ENCODE measurements at places on chromosomes 4 and X.

- DNase-seq = no peak
These were observed 261.5 kb downstream of the SLC7A11 start for GRCh38 chr4:137980641-137981040.

DNA sequence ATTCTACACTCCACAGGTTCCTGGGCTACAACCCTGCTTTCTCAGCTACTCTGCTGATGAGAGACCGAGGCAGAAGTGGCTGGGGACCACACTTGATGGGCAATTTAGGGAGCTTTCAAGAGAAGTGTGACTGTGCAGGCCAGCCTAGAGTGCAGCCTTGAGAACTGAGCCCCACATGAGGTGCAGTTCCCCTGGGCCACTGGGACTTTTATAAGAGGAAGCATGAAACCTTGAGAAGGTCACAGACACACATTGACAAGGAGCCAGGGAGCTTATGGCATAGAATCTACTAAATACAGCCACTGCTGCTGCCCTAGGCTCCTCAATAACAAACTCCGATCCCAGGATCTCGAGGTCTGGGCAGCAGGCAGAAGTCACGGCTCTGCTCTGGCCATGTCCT, 13.1 kb downstream of the C4orf50 start:
- no peak for DNase-seq

DNA sequence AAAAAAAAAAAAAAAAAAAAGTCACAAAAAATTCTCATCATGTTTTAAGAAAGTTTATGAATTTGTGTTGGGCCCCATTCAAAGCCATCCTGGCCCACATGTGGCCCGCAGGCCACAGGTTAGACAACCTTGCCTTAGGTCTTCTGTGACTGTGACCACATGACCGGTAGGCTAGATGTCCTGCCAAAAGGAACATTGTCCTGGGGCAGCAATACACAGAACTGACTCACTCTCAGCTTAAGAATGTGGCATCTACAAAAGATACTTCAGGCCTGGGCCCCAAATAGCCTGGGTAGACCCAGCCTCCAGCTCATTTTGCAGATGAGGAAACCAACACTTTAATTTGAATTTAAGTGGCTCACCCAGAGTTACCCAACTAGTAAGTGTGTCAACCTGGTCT, 10.0 kb downstream of the AWAT2 start:
- DNase-seq = no peak

DNA sequence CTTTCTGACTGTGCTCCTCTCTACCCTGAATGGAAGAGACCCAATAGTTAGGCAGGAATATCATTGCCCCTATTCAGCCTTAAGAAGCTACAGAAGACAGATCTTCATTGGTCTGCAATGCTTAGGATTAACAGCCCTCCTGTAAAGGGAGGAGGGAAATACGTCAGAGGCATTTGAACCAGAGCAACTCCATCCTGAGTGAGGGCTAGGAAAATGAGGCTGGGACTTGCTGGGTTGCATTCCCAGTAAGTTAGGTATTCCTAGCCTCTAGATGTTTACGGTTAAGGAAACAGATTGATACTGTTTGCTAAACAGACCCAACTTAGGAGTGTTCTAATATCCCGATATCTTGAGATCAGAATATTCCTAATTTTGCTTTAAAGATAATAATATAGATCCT, 63.5 kb downstream of the PCDH18 start:
- no peak for DNase-seq

DNA sequence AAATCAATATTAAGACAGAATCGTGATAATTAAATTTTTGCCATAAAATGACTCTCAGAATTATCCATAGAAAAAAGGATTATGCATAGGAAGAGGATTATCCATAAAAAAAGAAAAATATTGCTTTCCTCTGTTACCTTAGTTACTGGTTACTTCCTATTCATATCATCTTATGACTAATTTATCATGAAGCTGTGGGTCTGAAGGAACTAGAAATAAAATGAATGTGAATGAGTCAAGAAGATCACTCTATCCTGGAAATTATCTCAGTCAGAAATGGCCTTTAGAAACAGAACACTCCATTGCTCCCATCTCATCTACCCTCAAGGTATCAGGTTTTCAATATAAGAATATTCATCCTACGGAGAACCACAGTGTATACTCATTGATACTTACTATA, 19.4 kb downstream of the RPS6KA6 start:
- DNase-seq = peak; percentile 25

DNA sequence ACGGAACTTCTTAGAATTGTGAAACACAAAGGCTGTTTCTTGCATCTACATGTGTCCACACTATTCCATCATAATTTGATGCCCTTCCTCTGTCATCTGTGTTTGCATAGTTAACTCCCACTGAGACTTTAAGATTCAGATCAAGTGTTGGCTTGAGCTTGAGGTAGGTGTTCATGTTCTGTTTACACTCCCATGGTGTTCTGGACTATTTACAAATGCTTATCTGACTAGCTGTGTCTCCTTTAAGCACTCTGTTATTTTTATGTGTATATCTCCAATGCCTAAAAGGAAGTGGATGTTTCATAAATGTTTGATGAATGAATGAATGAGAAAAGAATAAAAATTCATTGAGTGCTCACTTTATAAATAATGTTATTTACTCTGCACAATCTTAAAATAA, 622.7 kb downstream of the RAB28 start:
- no peak for DNase-seq

GRCh38 chr4:90012918-90013317, 114.3 kb upstream of the CCSER1 start:
- DNase-seq = no peak

DNA sequence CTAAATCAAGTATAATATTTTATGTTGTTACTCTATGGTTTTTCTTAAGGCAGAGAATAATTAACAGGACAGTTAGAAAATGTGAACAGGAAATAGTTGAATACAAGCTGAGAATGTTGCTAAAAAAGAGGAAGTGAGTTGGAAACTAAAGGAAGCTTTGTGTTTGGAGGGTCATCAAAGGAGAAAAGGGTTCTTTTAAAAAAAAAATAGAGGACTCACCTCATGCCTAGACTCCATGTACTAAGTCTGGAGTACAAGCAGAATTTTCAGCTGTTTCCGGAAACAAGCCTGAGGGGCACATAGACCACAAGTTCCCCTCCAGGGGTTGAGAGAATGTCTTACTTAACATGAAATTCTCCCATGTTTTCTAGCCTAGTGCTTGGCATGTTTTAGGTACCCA, 20.1 kb upstream of the MAP7D3 start:
- DNase-seq = no peak

GRCh38 chrX:99142745-99143144, 1267.3 kb downstream of the PCDH19 start:
- DNase-seq = no peak

GRCh38 chr4:177339477-177340374, 30.1 kb downstream of the NEIL3 start:
- DNase-seq = peak; percentile 17

- DNase-seq = no peak
These were observed 107.3 kb downstream of the PTTG2 start for GRCh38 chr4:38067499-38067898.

GRCh38 chr4:139966383-139966782, 187.6 kb downstream of the MAML3 start:
- no peak for DNase-seq

DNA sequence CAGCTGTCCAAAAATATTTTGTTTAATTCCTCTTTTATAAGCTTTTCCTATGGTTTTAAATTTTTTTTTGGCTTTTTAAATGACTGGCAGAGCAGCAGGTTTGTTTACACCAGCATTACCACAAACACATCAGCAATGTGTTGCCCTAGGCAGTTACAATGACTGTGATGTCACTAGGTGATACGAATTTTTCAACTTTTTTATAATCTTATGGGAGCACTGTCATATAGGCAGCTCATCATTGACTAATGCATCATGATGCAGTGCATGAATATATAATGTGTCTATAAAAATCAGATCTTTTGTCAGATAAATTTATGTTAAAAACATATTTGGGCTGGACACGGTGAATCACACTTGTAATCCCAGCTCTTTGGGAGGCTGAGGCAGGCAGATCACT, 231.6 kb upstream of the SLIT2 start:
- DNase-seq = no peak

DNA sequence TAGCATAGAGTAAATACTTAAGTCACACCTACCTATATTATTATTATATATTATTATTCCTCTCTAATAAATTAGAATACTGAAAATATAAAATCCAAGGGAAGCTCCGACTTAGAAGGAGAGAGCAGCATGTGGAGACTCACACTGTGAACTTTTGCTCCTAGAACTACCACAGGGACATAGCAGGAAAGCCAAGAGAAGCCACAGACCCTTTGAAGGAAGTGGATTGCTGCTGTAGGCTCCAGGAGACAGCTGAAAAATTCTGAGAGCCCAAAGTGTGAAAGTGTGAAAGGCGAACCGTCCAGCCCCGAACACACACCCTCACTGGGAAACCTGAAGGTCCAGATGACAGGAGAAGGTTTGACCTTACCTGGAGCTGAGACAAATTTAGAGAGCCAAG, 177.0 kb downstream of the FAM13A start:
- DNase-seq = no peak

DNA sequence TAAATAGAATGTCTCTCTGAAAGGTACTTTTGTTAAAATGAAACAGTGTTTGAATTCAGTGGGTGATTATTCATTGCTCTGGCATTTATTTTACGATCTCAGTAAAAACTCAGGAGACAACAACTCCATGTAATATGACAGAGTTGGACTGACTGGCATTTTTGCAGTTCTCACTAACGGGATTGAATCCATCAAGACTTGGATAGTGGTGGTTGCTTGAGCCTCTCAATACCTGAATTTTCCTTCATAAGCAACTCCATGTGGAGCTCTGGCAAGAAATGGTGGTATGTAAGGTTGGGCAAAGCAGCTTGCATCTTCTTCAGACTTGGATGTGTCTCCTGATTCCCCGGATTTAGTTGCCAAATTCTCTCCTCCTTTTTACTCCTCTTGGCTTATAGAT, 72.7 kb downstream of the FRMPD4 start:
- peak; percentile 13 for DNase-seq

DNA sequence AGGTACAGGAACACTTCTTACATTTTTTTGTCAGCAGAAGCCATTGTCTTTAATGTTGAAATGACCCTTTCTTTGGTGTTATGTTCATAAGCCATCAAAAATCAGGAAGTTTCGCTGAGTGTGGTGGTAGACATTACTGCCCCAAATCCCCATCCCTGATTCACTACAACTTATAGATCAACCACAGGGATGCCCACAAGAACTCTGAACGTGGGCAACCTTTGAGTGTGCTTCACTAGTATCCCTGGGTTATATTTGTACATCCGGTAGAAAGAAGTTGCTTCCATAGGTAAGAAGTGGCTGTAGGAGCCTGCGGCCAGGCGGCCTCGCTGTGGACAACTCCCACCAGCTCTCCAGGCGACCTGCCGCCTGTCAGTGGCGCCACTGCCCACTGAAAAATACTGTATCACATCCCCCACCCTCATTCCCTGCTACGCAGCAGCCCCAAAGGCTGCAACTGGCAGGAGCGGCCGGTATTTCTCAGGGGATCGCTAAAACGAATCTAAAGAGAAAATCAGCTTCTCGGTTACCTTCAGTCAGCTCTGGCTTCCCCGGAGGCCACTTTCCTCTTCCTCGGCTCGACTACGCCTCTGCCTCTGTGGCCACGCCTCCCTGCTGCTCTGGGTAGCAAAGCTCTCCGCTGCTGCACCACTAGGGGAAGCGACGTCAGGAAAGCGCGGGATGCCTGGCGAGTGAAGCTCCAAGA, 13.9 kb upstream of the ETDC start:
- DNase-seq = peak; percentile 31

- DNase-seq = peak; percentile 28
These were observed 7.4 kb upstream of the RPS6KA3 start for GRCh38 chrX:20274121-20274520.

- no peak for DNase-seq
These were observed 1404.1 kb upstream of the IGFBP7 start for GRCh38 chr4:58514299-58514698.

GRCh38 chr4:38869511-38869910, 1.9 kb downstream of the FAM114A1 start:
- no peak for DNase-seq

DNA sequence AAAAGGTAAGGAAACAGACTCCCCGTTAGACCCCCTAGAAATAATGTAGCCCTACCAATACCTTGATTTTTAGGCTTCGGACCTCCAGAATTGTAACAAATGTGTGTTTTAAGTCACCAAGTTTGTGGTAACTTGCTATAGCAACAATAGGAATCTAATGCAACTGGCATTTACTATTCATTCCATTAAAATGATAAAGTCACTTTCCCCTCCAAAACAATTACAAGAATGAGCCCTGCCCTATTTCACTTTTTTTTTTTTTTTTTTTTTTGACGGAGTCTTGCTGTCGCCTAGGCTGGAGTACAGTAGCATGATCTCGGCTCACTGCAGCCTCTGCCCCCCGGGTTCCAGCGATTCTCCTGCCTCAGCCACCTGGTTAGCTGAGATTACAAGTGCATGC, 3.5 kb upstream of the DDX60L start:
- DNase-seq = peak; percentile 76

GRCh38 chrX:19057856-19058255, 64.4 kb downstream of the ADGRG2 start:
- no peak for DNase-seq

- peak; percentile 34 for DNase-seq
These were observed 281.5 kb upstream of the DKK2 start for GRCh38 chr4:107317611-107318010.

DNA sequence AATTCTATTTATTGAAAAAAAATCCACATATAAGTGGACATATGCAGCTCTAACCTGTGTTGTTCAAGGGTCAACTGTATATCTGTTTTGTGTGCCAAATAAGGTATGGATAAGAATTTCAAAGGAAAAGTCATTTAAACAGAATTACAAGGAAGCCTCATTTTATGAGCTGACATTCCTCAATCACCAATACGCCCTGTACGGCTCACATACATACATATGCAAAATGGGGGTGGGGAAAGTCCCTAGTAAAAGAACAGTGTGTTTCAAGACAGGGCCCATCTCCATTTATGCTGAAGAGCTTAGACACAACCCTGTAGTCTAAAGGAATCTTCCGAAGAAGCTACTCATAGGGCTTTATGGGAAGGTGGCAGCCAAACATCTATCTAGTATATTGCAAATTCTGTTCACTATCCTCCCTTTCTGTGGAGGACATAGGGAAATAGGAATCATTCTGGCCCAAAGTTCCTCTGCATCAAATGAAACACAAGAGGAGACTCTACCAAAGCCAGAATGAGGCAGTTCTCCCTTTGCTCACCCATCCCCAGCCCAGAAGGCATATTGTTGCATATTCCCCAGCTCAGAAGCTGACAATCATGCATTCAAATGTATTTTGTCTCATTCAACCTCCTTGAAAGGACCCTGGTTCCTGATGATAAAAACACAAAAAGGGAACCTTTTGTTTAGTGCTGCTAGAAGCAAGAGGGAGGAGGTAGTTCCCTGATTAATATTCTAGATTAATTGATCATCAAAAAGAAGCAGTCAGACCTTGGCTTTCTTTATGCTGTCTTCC, 13.7 kb upstream of the ZBTB33 start:
- DNase-seq = no peak

GRCh38 chr4:8439914-8440491, 520 bp downstream of the ACOX3 start:
- DNase-seq = no peak

GRCh38 chr4:4492161-4492847, 49.5 kb downstream of the STX18 start:
- no peak for DNase-seq
